ENCODE measurements at places on chromosomes 13 and 19. TPM values are rescaled to one million over a fixed set of nuclear protein-coding genes. Genes with fewer than 3 reads are reported as not detected.

DNA sequence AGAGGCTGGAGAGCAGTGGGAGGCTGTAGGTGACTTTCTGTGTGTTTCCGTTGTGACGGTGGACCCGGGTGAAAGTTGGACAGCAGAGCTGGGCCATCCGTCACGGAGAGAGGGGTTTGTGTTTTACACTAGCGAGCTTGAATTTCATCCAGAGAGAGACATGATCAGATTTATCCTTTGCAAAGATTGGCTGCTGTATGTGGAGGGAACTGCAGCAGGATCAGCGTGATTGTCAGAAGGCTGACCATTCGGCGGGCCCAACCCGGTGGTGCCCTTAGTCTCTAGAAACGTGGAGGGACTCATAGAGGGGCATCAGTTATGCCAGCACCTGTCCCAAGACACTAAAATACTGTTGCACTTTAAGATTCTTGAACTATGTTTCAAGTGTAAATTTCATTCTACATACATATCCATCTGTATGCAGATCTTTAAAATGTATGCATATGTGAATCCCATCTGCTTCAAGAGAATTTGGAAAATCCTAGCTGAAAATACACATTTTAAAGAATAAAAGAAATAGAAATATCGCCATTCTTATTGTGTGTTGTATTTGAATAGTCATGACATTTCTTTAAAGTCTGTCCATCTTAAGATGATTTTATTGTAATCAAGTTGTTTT lies 7.0 kb downstream of the FAM124A start:
- no peak for DNase-seq

DNA sequence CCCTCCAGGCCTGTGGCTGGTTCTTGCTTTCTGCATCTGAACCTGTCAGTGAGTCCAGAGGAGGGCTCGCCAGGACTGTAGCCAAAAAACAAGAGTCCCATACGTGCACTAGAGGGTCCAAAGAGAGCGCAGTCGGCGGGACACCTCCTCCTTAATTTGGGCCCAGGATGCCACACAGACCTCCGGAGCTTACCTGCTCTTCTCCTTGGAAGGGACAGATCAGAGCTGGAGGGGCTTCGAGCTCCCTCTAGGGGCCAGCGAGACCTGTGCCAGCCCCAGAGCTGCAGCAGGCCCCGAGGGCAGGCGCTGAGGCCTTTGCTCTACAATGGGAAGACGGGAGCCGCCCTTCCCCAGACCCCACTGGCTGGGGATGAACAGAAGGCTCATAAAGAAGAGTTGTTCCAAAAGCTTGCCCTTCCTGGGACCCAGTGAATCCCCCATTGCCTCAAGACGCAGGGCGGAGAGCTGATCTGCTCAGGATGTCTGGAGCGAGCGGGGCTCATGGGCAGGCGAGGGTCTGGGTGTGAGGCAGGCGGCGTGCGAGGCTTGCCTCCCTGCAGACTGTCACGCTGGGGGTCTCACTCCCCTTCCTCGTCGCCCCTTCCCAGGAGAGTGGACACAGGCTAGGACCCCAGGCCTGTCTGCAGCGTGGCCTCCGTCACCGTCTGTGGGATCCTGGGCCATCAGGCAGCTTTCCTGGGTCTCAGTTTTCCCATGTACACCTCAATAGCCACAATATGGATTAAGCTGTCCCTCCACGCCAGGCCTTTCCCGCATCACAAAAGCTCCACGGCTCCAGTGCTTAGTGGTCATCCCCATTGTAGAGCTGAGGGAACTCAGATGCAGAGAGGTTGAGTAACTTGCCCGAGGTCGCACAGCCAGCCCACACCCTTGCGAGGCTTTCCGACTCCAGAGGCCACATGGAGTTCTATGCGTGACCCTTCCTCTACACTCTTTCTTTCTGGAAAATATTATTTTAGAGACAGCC lies 46.9 kb upstream of the VSTM2B start:
- DNase-seq, result no peak

The ZNF85 gene
- polyA plus RNA-seq, result 14.8 TPM

DNA sequence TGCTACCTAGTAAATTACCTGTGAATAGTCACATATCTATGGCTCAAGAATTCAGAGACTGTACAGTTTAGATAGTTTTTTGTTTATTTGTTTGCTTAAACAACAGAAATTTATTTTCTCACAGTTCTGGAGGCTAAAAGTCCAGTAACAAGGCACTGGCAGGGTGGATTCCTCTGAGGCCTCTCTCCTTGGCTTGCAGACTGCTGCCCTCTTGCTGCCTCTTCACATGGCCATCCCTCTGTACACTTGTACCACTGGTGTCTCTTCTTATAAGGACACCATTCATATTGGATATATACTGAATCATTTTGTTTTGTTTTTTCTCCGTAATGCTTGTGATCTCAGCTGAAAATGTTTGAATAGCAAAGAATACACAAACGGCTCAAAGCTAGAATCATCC lies 56.4 kb upstream of the MIR17HG start:
- DNase-seq, result no peak

GRCh38 chr13:68550330-68550729 lies 1320.2 kb upstream of the PCDH9 start:
- DNase-seq, result no peak

The ZNF536 gene
- polyA plus RNA-seq, result 4.7 TPM

The ARL11 gene
- 0.50 TPM for polyA plus RNA-seq

DNA sequence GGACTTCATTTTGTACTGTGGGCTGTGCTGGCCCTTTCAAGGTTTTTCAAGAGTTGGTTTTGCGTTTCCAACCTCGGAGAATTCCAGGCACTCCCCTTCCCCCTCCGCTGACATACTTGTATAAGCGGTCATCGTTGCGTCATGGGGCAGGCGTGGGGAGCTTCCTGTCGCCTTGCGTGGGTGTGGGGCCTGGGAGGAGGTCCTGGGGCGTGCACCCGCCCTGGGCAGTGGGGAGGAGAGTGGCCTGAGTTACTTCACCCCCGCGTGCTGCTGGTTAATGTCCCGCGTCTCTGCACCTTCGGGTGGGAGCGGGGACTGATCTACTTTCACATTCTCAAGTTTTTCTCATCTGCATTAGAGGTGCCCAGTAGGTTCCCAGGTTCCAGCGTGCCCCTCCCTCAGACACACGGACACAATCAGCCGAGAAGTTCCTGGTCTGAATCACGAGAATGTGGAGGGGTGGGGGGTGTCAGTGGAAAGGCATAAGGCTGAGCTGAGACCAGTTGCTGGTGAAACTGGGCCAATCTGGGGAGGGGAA lies 4.1 kb downstream of the IER2 start:
- DNase-seq, result peak; percentile 75

DNA sequence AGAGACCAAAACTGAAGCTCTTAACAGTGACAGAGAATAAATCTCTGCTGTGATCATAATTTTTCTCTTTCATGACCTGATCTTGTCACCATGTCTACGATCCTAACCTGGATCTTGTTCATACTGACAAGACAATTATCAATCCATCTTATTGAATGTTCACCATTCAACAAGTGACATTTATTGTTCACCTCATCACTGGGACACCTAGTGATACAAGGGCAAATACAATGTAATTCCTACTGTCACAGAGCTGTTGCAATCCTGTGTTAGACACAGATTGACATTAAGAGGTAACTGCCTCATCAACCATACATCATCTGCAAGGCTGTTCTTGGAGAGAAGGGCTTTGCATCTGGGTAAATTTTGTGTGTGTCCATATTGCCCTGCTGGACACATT lies 942.4 kb upstream of the PRR20A start:
- DNase-seq, result no peak

The ATP4B gene
- 0.45 TPM for polyA plus RNA-seq
